ENCODE measurements at places on chromosomes 12 and 14.

- no peak for DNase-seq
These were observed 181.3 kb downstream of the KIF26A start for GRCh38 chr14:104319491-104320241.

GRCh38 chr12:122422730-122423257 is 325 bp upstream of the CLIP1 start:
- DNase-seq, result no peak

GRCh38 chr14:29681316-29681715 is 246.3 kb downstream of the PRKD1 start:
- no peak for DNase-seq

DNA sequence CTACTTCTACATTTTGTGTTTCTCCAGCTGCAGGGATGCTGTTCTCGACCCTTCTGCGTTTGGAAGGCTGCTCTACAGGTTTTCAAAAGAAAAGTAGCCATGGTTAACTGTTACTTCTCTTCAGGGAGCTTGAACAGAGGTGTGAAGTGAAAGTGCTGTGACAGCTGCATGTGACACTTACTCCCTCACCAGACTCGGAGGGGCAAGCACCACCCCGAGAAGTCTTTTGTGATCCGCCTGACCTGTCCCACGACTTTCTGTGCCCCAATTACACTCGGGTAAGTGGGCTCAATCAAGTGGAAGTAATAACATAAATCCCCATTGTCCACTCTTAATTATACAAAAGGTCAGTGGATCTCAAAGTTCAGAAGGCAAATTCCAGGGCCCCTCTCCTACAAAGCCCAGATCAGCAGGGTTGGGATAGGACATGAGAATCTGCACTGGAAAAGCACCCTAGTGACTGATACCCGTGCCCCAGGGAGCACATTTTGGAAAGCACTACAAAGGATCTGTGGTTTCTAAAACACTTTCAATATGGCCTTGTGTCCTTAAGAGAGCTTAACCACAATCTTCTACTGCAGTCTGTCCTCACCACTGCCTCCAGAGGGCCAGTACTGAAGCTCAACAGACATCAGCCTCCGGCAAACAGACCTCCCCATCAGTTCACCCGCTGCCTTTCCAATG is 11.5 kb downstream of the FICD start:
- DNase-seq, result no peak

DNA sequence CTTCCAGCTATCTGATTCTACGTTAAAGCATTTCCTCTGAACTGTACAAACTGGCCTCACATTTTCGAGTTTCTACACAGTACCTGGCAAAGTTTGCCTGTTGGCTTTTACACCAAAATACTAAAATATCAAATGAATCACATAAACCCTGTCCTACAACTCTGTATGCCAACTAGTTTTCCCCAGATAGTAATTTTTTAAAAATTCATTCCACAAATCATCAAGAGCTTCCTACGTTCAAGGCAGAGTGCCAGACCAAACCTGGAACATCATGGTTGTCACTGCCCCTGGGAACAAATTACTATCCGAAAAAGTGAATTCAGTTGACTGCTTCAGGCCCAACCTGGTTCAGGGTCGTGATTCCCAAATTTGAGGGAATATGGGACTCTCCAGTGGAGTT is 2.1 kb downstream of the TMEM30B start:
- DNase-seq, result no peak

GRCh38 chr12:4787965-4788364 is 67.8 kb downstream of the GALNT8 start:
- DNase-seq, result no peak

- DNase-seq, result no peak
These were observed 26.0 kb upstream of the RIN3 start for GRCh38 chr14:92487513-92488133.

GRCh38 chr14:33940561-33941011 is 10.3 kb downstream of the EGLN3 start:
- DNase-seq, result no peak

GRCh38 chr14:24843494-24843893 is 206.5 kb downstream of the STXBP6 start:
- DNase-seq, result no peak

DNA sequence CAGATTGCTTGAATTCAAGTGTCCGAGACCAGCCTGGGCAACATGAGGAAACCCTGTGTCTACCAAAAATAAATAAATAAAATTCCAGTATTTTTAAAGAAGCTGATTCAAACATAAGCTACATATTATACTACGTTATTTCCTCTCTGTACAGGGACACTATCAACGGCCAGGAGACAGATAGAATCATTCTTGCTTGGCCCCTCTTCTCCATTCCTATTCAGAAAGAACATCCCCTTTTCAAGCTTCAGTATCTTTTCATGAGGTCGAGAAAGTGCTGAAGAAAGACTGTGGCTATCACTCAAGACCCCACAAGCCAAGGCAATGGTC is 314 bp upstream of the DHRS7 start:
- no peak for DNase-seq

DNA sequence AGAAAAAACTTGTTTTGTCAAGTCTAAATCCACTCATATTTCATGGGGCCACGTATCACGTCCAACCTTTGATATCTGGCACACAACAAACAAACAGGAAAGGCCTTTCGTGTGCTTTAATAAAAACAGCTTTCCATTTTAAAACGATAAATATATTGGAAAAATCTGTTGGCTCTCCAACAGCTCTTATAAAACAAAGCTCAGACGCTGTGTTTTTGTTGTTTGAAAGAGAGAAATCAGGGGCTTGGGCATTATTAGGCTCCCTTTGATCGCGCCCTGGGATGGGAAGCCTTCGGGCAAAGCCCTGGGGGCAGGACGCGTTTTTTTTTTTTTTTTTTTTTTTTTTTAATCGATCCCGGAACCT is 429 bp upstream of the PLEKHA5 start:
- DNase-seq, result no peak

- no peak for DNase-seq
These were observed 57.6 kb upstream of the FZD10 start for GRCh38 chr12:130104571-130105106.

DNA sequence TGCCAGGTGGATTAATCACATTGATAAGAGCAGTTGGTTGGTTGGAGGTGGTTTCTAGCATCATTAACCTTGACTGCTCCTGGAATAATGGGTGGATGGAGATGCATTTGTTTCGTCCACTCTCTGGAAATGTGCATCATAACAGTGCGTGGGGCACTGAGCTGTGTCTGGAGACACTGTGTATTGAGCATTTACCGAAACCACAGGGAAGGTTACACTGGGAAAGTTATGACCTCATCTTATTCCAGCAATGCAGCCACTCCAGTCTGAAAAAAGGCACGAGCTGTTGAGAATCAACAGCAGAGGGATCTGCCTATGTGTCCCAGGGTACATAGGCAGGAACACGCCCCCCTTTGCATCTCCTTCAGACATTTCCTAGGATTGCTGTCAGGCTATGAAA is 27.2 kb downstream of the RNFT2 start:
- no peak for DNase-seq

DNA sequence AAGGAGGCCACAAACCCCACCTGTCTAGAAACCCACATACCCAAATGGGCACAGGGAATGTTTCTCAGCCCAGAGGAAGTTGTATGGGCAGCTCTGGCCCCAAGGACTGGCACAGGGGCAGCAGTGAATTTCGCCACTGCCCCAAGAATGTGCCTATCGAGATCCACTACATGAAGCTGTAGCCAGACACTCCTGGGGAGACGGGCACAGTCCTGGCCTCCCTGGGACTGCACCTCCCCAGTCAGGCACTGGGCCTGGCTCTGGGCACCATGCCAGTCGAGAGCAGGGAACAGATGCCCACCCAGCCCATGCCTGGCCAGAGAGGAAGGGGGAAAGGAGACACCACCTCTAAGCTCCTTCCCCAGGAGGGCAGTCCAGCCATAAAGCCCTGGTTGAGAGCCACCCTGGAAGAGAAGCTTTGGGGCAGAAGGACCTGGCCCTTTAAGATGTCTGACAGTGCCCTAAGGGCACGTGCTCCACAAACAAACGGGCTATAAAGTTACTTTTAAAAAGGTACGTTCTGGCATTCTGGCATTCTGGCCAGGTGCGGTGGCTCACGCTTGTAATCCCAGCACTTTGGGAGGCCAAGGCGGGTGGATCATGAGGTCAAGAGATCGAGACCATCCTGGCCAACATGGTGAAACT is 8.4 kb downstream of the ADCY6 start:
- DNase-seq, result no peak

DNA sequence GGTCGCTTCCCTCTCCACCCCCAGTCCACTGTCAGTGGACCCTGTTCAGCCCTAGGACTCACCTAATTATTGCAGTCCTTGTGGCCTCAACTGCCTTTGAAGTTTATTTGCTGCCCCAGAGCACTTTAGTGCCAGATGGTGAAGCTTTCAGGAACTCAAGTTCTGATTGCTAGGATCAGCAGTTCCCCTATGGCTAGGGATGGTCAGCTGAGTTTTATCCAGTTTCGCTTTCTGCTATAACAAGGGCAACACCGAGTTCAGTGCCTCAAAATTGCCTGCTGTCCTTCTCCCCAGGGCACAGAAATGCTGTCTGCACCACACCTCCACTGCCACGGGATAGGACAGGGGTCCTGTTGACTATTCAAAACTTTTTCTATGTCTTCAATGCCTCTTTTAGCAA is 295.0 kb downstream of the GPHN start:
- no peak for DNase-seq

DNA sequence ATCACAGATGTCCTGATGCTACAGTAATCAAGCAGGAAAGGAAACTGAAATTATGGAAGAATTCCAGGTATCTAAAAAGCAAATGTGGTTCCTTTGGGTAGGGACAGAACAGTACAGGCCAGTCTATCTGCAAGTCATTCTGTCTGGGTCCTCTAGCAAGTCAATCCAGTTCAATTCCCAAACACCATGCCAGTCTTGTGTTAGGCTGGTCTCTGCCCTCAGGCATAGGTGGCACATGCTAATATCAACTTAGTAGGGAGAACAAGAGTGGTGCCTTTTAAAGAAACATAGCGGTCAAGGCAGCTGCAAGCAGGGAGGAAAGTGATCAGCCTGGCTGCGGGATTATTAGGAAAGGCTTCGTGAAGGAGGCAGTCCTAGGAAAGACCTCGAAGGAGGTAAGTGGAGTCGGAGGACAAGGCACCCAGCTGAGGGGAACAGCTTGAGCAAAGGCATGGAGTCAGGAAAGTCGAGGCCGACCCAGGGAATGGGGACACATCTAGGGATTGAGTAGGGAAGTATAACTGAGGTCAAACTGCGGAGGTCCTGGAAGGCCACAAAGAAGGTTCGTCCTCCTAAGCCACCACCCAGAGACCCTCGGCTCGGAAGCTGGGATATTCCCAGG is 3.8 kb upstream of the PLEKHG6 start:
- DNase-seq, result no peak

DNA sequence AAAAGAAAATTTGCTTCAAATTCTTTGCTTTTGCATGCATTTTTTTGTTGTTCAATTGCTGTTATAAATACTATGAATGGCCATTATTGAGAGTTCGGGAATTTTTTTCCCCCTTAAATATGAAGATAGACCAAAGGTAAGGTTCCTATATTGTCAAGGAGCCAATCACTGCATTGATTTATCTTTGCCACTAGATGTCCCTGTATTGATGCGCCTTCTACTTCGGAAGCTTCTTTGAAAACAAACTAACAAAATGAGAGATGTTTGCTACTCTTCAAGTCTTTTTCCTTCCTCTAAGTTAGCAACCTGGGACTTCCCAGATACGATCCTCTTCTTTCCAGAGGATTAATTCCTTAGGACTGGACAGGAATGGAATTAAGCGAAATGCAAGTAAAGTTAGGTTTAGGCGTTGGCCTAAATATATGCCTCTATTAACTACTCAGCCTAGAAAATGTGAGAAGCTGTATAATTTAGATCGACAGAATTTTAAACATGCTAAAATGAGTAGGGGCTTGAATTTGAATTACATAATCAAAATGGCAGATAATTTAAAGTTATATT is 318.1 kb downstream of the AEBP2 start:
- no peak for DNase-seq

- no peak for DNase-seq
These were observed 61.8 kb upstream of the DIO3 start for GRCh38 chr14:101499513-101499912.

- DNase-seq, result no peak
These were observed 377.5 kb downstream of the EGLN3 start for GRCh38 chr14:33573301-33573880.

GRCh38 chr12:6171409-6172015 is 28.7 kb upstream of the CD9 start:
- DNase-seq, result no peak

DNA sequence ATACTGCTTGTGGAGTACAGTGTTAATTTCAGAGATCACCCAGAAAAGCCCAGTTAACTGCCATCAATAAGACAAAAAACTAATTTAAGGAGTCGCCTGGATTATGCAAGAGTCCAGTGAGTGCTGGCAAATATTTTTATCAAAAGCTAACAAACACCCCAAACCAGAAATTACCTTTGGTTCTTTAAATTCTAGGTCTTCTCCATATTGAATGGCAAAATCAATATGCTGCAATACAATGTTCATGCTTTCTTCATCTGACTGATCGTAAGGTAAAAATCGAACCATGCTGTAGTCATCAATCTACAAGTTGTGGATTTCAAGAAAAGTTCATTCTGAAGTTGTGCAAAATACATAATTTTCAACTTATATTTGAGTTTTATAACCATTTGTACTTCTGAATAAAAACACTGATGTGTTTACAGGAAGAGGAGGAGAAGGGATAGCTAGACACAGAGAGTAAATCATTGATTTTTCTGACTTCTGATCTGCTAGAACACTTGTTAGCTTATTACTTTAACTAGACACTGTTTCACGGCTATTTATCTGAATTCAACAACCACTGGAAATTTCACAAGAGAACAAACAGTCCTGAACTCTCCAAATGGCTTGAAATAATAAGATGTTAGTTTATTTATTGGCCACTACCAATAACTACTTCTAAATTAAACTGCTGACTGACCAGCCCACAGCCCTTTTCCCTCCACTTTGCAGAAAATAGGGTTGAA is 3.6 kb upstream of the ARPC3 start:
- no peak for DNase-seq

GRCh38 chr12:6163416-6164060 is 36.7 kb upstream of the CD9 start:
- no peak for DNase-seq

- DNase-seq, result no peak
These were observed 28.0 kb upstream of the GARIN6 start for GRCh38 chr12:99619389-99620158.

DNA sequence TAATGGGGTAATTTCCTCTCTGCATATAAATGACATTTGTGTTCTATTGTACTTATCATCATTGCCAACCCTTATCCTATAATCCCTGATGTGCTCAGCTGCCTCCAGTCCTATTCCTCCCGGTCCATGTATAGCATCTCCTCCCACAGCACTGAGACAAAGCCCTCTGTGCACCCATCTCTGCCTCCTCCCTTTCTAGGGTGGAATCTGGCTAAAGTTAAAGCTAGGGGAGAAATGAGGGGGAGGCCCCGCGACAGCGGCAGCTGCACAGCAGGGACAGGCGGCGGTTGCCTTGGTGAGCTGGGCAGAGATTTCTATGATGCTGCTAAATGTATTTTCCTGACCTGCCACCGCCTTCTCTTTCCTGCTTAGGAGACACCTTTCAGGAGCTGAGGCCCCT is 12.8 kb upstream of the ZDHHC22 start:
- no peak for DNase-seq

All from GM12892 (cell line).